ENCODE measurements at places on chromosomes 11 and 22.

GRCh38 chr11:22742157-22742613 lies 75.8 kb downstream of the GAS2 start:
- DNase-seq: no peak

DNA sequence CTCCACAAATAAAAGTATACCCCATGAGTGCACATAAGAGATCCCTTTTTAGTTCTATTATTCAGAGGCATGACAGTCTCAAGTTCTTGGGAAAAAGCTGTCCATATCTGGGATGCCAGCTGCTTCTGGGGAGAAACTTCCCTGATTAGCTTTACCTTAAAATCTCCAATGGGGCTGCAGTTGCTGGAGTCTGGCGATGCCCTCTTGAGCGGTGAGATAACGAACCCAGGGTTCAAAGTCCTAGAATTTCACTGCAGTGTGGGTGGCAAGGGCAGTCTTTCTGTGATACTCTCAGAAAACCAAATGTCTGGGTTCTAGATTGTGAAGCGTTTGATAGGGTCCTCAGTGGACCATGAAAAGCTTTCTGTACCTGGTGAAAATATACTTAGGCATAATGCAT lies 7.4 kb upstream of the PRR33 start:
- DNase-seq: no peak

DNA sequence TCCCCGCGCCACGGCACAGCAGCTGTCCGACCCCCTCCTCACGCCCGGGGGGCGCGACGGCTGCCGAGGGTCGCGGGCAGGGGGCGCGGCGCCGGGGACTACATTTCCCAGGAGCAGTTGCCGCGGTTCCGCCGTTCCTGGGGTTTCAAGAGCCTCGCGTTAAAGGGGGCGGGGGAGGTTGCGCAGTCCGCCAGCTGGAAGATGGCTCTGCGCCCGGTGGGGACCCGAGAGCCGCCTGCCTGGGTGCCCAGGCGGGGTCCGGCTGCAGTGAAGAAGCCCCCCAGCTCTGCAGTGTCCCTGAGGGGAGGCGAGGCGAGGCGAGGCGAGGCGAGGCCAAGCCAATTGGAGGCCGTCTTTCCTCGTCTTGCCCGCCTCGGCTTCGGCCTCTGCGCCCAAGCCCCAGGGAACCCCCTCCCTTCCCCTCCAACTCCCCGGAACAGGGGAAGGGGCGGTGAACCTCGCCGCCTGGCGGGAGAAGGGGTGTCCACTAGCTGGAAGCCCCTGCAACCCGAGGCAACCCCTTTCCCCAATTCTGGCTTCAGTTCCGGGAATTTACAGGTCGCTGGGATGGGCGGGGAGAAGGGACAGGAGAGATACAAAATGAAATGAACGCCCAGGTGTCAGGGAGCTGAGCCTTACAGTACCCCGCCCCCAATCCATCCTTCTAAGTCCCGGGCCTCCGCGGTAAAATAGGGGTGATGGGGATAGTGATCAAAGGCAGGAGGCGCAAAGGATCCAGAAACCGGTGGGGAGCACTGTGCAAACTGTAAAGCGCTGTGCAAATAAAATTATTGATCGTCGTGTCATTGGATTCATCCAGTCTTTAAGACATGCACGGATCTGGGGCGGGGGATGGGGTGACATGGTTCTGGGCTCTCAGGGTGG lies 5.2 kb upstream of the GCAT start:
- peak; percentile 77 for DNase-seq

DNA sequence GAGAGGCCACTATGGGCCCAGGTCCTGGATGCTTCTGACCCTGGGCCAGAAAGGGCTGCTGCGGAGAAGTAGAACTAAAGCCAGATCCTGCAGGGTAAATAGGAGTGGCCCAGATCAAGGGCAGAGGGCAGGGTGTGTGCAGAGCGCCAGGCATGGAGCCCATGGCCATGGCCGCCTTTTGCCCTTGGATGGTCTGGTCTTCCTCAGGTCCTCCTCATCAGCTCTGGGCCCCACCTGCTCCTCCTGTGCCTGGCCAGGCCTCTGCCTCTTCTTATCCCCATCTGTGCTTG lies 277.6 kb downstream of the BRD1 start:
- DNase-seq: no peak

DNA sequence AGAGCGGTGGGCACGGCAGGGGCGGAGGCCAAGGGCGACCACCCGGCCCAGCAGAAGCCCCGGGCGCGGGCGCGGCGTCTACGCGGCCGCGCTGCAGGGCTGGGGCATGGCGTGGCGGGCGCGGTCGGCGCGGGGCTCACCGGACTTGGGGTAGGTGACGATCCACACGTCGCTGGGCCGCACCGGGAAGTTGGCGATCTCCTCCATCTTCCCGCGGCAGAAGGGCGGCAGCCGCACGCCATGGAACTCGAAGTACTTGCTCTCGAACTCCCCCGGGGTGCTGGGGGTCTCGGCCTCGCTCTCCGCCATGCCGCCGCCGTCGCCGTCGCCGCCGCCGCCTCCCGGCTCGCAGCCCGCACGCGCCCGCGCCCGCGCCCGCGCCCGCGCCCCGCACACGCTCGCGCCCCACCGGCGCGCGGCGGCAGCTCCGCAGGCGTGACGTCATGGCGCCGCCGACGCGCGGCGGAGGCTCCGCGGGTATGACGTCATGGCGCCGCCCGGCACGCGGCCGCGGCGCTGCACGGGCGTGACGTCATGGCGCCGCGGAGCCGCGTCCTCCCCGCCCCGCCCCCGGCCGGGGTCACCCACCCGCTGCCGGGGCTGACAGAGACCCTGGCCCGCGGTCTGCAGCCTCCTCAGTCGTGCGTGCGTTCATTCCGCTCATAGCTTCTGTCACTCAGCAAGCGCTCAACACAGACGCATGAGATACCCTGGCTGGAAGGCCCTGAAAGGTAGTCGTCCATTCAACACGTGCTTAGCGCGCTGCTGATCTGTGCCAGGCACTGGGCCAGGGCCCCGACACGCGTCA lies at the start of gene SULT4A1:
SULT4A1 (minus strand) TSS at position 440 of the 808 bp plus-strand sequence; CDS start at position 309, 131 bp downstream.
- no peak for DNase-seq

DNA sequence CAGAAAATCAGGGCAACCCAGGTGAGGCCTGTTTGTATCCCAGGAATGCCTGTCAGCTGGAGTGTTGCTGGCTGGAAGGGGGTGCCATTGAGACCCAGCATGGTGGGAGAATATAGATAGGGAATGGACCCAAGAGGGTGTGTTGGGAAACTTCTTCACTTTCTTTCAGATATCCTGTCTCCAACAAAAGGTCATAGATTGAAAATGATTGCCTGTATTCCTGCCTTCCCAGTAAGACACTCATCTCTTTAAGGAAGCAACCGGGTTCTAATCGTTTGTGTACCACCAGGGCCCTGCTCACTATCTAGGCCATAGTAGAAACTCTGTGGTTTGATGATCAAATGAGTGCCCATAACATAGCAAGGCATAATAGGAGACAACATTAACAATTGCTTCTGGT lies at the start of gene OR51I1:
OR51I1 (minus strand) TSS at position 101 of the 400 bp plus-strand sequence; CDS start at position 101, 0 bp downstream.
- no peak for DNase-seq

DNA sequence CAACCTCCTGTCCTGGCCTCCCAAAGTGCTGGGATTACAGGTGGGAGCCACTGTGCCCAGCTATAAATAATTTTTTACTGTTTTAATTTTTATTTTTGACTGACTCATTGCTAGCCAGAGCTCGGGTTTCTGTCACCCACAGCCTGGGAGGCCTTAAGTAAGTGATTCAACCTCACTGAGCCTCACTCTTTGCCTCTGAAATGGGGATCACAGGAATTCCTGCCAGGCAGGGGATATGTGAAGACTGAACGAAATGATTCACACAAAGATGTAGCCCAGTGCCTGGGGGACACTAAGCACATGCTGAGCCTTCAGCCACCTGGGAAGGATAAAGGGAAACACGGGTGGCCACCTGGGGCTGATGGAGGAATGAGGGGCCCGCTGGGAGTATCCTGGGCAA lies 3.8 kb upstream of the LRRC74B start:
- DNase-seq: peak; percentile 41

- DNase-seq: no peak
Measured at GRCh38 chr11:32829157-32829679, 509 bp upstream of the PRRG4 start.

- DNase-seq: no peak
Measured at GRCh38 chr11:7892840-7893254, 38.2 kb downstream of the OR10A6 start.

GRCh38 chr11:6319001-6319703 lies 1.1 kb downstream of the CAVIN3 start:
- peak; percentile 72 for DNase-seq

DNA sequence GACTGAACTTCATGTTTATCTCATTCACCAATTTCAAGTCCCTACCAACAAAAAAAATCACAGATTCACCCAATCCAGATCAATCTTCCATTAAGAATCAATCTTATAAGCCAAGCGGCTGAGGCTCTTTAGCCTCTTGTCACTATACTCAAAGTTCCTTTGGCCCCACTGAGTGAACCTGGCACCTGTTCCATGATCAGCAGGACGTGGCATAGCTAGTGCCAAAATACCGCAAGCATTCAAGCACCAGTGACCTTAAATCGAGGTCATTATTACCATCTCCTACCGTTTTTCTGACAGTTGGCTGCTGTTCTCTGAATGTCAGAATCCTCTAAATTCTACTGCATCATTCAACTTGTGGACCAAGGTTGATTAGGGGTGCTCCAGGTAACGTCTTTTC lies 141.2 kb downstream of the CADM1 start:
- DNase-seq: no peak

DNA sequence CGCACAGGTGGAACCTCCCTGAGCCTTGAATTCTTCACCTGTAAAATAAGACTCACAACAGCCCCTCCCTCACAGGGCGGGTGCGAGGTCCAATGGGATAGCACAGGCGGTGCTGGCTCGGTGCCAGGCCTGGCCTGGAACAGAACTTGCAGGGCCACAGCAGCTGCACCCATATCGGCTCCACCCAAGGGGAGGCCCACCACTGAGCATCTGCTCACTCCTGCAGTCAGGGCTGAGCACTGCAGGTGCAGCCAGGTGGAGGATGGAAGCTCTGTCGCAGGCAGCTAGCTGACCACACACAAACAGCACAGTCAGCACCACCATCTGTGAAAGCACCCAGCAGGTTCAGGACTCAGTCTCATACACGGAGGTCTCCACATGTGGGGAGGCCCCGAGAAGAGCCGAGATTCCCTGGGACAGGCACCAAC lies 19.6 kb downstream of the VPS37C start:
- DNase-seq: no peak

DNA sequence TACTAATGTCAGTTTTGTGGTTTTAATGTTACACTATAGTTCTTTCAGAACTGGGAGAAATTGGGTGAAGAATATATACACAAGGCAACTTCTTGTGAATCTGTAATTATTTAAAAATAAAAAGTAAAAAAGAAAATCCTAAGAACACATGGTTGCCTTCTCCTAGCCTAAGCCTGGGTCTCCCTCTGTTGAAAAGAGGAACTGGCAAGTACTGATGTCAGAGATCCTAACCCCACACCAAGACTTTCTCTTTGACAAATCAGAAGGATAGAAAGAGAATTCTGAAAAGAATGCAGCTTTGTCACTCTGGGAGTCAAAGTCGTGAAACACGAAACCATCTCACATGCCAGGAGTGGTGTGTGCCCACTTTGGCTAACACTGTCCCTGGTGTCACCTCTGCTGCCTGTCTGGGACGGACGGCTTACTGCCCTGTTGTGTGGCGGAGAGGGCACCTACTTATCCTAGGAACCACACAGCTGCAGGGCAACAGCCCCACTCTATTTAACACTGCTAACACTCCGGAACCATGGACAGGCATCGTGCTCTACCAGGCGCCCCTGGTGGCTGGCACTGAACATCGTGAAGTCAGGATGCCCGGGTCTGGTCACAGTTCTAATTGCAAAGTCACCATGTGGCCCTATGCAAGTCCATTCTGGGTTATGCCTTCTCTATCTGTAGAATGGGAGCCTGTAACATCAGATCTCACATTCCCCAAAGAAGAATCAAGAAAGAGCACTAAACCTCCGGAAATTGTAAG lies 108.7 kb upstream of the CD82 start:
- peak; percentile 57 for DNase-seq

GRCh38 chr11:112694813-112695212 lies 266.4 kb upstream of the NCAM1 start:
- DNase-seq: no peak

GRCh38 chr11:44005956-44006355 lies 41.8 kb upstream of the ACCSL start:
- DNase-seq: no peak

DNA sequence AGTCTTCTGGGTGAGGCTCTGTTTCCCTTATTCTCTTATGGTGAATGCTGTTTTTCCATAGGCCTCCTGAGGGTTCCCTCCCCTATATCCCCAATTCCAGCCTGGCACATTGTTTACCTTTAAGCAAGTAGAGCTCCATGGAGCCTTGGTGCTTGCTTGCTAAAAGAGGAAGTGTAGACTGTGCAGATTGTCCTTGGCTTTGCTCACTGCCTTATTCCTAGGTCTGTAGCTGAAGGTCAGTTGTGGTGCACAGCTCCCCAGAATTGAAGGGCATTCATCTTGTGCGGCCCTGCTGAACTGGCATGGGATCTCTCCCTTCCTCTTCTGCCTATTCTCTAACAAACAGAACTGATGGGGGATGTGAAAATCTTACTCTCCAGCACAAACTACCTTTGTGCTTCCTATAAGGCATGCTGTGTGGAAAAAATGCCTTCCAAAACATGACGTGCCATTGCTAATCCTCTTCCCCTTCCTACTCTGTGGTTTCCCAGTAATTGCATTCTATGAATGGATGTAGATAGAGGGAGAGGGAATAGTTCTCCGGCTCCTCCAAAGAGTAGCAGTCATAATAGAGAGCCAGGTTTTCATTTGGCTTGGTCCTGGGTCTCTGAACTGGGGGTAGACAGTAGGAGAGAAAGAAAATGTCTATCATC lies 34.2 kb upstream of the PLET1 start:
- DNase-seq: peak; percentile 22

GRCh38 chr22:48902001-48902869 lies 925.4 kb downstream of the BRD1 start:
- DNase-seq: peak; percentile 37

GRCh38 chr11:10204021-10204420 lies 90.0 kb downstream of the SBF2 start:
- DNase-seq: no peak

GRCh38 chr22:46660604-46661201 lies 40.5 kb downstream of the GRAMD4 start:
- DNase-seq: no peak

GRCh38 chr11:113113801-113114704 lies 152.8 kb downstream of the NCAM1 start:
- DNase-seq: peak; percentile 86

GRCh38 chr22:25362883-25363240 lies 143.4 kb downstream of the CRYBB2 start:
- DNase-seq: no peak

- peak; percentile 47 for DNase-seq
Measured at GRCh38 chr22:38122616-38123015, 12.1 kb upstream of the BAIAP2L2 start.
